ENCODE measurements at places on chromosomes 5 and 9. TPM values are rescaled to one million over a fixed set of nuclear protein-coding genes. Genes with fewer than 3 reads are reported as not detected.

DNA sequence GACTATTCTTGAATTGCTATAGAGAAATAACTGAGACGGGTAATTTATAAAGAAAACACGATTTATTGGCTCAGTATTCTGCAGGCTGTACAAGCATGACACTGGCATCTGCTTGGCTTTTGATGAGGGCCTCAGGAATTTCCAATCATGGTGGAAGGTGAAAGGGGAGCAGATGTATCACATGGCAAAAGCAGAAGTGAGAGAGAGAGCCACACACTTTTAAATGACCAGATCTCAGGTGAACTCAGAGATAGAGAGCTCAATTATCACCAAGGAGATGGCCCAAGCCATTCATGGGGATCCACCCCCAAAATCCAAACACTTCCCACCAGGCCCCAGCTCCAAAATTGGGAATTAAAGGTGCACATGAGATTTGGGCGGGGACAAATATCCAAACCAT lies 15.3 kb downstream of the GABRA1 start:
- H3K4me1 ChIP-seq, result no peaks in the 10 kb centered on the region
- no peak overlapping the region for H3K4me3 ChIP-seq
- H3K27me3 ChIP-seq, result no peaks in the 10 kb centered on the region
- H3K36me3 ChIP-seq, result no peaks in the 10 kb centered on the region

GRCh38 chr9:79134654-79135053 lies 437.1 kb upstream of the TLE4 start:
- H3K4me3 ChIP-seq, result no peak overlapping the region
- H3K4me1 ChIP-seq, result no peaks in the 10 kb centered on the region
- H3K27ac ChIP-seq, result no peak overlapping the region
- no peaks in the 10 kb centered on the region for H3K36me3 ChIP-seq

DNA sequence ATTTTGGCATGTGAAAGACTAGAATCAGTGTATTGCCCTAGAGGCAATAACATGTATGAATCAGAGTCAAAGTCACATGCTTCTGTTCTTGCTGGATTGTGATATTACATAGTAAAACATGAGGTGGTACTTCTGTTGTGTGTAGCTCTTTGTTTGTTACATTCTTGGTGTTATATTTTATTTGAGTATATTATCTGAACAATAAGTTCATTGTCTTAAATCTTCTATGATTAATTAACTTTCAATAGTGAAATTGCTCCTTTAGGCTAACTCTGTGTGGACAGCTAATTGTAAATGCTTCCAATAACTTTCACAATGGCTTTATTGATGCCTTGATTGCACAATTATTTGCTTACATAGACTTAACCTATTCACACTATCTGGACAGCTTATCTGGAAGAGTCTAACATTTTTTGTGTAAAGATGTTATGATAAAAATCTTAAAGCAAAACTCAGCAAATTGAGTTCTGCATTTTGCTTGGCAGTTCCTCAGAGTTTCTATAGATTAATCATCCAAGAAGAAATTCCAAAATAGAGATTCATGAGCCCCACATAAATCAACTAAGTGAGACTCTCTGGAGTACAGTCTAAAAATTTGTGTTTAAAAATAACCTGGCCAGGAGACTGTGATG lies 239.6 kb upstream of the TUSC1 start:
- no peaks in the 10 kb centered on the region for H3K27me3 ChIP-seq
- no peaks in the 10 kb centered on the region for H3K4me1 ChIP-seq
- no peaks in the 10 kb centered on the region for H3K36me3 ChIP-seq
- H3K4me3 ChIP-seq, result no peak overlapping the region

- H3K4me3 ChIP-seq, result no peak overlapping the region
- no peaks in the 10 kb centered on the region for H3K4me1 ChIP-seq
- no peaks in the 10 kb centered on the region for H3K27me3 ChIP-seq
- H3K27ac ChIP-seq, result no peak overlapping the region
- no peaks in the 10 kb centered on the region for H3K36me3 ChIP-seq
- no peak for DNase-seq
Observed at GRCh38 chr5:1755321-1755949, 44.2 kb downstream of the MRPL36 start.

- H3K4me1 ChIP-seq, result no peaks in the 10 kb centered on the region
- no peak overlapping the region for H3K4me3 ChIP-seq
- no peaks in the 10 kb centered on the region for H3K27me3 ChIP-seq
- no peak overlapping the region for H3K27ac ChIP-seq
Observed at GRCh38 chr5:44489759-44490158, 100.5 kb upstream of the FGF10 start.

DNA sequence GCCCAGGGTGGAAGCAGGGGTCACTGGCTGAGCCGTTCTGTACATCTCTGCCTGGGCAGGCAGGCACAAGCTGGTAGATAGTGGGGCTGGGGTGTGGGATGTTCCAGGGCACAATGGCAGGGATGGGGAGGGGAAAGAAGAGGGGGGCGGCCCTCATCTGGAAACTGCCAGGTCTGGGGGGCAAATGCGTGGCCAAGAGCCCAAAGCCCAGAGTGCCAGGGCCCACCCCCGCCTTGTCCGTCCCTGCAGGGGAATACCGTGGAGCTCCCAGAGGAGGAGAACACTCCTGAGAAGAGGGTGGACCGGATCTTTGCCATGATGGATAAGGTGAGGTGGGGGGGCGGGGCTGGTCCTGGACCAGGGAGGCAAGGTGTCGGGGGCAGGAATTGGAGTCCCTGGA lies 42.7 kb upstream of the HMCN2 start:
- no peaks in the 10 kb centered on the region for H3K36me3 ChIP-seq
- no peak overlapping the region for H3K27ac ChIP-seq
- no peak overlapping the region for H3K4me3 ChIP-seq

DNA sequence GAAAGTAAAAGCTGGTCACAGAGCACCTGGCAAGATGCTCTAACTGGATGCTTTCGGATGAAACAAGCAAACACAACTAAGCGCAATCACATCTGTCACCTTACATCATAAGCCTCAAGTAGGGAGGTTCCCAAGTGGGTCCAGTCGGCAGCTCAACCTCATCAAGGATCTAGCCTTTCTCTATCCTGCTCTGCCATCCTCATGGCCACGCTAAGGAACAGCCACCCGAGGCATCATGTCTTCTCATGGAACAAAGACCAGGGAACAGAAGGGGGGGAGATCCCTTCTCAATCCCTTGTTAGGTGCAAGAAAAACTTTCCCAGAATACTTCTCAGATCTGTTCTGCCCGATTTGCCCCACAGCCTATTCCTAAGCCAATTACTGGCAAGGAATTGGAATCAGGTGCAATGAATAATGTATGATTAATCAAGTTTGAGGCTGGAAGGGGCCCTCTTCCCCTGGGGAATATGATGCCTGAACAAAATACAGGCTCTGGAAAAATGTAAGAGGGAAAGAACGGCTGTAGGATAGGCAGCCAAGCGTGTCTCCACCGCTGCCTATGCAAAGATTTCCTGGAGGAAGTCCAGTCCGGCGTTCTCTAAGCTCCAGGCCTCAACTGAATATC lies 1.3 kb upstream of the HABP4 start:
- H3K4me3 ChIP-seq, result no peak overlapping the region
- peaks cover 18% of the 10 kb centered on the region for H3K4me1 ChIP-seq
- H3K27me3 ChIP-seq, result no peaks in the 10 kb centered on the region

GRCh38 chr5:97501286-97501964 lies 318.4 kb upstream of the RIOK2 start:
- no peaks in the 10 kb centered on the region for H3K4me1 ChIP-seq
- no peak for DNase-seq
- H3K4me3 ChIP-seq, result no peak overlapping the region
- no peaks in the 10 kb centered on the region for H3K36me3 ChIP-seq
- no peaks in the 10 kb centered on the region for H3K27me3 ChIP-seq
- H3K27ac ChIP-seq, result no peak overlapping the region

The AGXT2 gene
- total RNA-seq, result not detected
